ENCODE measurements at places on chromosomes 5 and 9. TPM values are rescaled to one million over a fixed set of nuclear protein-coding genes. Genes with fewer than 3 reads are reported as not detected.

PLK2 gene
- 93.6 TPM for polyA plus RNA-seq

THBS4 gene
- polyA plus RNA-seq = 116 TPM

CCNH gene
- polyA plus RNA-seq = 24.3 TPM

GRIA1 gene
- polyA plus RNA-seq = 0.28 TPM

SPATA31A3 gene
- polyA plus RNA-seq = not detected

PDZD2 gene
- 6.1 TPM for polyA plus RNA-seq

EGFLAM gene
- polyA plus RNA-seq = 37.6 TPM

CTXN3 gene
- 1.2 TPM for polyA plus RNA-seq

FOXD4L6 gene
- polyA plus RNA-seq = not detected

BTNL3 gene
- not detected for polyA plus RNA-seq

IL3 gene
- not detected for polyA plus RNA-seq
